ENCODE measurements at places on chromosomes 6 and 20.

GRCh38 chr6:12009876-12010634 lies 2.1 kb upstream of the HIVEP1 start:
- DNase-seq, result no peak

DNA sequence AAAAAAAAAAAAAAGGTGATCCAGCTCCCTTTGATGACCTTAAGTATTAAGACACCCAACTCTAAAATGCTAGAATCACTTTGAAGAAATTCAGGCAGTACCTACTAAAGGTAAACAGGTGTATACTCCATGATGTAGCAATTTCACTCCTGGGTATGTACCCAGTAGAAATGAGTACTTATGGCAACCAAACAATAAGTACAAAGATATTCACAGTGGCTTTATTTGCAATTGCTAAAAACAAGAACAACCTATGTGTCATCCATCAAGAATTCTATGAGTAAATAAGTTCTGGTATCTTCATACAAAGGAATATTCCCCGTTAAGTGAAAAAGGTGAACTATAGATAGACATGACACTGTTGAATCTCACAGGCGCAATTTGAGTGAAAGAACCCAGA lies 29.4 kb downstream of the MDGA1 start:
- no peak for DNase-seq

GRCh38 chr20:38132910-38133501 lies 32.1 kb downstream of the TGM2 start:
- DNase-seq, result no peak

DNA sequence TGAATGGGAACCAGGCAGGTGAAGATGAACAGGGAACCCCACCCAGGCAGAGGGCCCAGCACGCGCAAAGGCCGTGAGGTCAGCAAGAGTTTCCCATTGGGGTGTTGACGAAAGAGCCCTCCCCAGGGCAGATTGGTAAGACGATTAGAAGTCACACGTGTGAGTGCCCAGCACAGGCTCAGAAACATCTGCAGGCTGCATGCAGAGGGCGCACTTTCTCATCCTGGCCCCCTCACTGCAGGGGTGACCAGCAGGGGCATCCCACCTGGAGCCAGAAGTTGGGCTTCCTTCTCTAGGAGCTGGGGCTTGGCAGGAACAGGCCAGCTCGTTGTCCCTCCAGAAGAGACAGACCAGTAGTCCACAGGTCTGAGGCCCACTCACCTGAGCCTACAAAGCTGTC lies 38.4 kb downstream of the VSTM2L start:
- DNase-seq, result no peak

GRCh38 chr20:36848078-36848660 lies 27.8 kb upstream of the TLDC2 start:
- no peak for DNase-seq

GRCh38 chr6:113281431-113281830 lies 575.7 kb upstream of the MARCKS start:
- DNase-seq, result no peak

GRCh38 chr6:129565811-129566210 lies 144.2 kb downstream of the ARHGAP18 start:
- no peak for DNase-seq

DNA sequence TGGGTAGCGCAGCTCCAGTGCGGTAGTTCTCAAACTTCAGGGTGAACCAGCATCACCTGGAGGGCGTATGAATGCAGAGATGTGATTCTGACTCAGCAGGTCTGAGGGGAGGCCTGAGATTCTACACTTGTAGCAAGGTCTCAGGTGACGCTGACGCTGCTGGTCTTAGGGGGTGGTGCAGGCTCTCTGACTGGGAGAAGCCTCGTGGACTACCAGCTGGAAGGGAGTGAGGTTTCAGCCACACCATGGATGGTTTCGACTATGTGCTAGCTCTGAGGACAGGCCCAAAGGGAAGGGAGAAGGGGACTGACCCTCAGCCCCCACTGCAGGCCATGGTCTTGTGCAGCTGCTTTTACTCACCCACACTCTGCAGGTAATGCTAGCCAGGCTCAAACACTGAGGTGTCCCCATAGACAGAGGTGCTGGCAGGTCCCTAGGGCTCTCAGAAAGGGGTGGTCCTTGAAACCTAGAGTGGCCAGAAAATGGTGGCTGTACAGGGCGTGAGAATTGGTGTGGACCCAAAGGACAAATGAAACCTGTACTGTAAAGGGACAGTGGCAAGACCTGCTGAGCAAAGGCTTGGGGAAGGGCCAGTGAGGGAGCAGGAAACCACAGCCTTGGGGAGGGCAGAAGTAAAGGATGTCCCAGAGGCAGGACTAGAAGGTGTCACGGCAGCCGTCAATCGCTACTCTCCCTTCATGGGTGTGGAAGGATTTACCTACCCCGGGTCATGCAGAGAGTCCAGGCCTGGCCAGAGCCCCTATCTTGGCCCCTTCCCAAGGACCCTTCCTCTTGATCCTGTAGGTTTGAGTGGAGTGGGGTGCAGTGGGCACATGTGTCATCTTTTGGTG lies 52.7 kb downstream of the EBF4 start:
- no peak for DNase-seq

GRCh38 chr6:163586888-163587287 lies 172.4 kb downstream of the QKI start:
- DNase-seq, result no peak

DNA sequence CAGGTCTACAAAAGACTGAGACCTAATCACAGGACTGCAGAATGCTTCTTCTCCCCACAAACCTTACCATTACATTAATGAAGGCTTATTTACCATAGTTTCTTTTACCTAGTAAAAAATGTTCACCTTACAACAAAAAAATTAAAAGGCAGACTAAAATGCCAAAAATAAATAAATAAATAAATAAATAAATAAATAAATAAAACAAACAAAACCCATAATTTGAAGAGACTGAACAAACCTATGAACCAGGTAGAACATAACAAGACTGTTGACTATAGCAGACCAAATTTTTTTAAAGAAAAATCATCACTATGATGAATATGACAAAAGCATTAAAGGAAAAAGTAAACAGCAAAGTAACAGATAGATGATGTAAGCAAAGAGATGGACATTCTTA lies 946.3 kb downstream of the EPHA7 start:
- no peak for DNase-seq

- DNase-seq, result no peak
Observed at GRCh38 chr6:24251339-24251738, 106.5 kb downstream of the DCDC2 start.

- no peak for DNase-seq
Observed at GRCh38 chr6:36718560-36718959, 20.9 kb downstream of the RAB44 start.

DNA sequence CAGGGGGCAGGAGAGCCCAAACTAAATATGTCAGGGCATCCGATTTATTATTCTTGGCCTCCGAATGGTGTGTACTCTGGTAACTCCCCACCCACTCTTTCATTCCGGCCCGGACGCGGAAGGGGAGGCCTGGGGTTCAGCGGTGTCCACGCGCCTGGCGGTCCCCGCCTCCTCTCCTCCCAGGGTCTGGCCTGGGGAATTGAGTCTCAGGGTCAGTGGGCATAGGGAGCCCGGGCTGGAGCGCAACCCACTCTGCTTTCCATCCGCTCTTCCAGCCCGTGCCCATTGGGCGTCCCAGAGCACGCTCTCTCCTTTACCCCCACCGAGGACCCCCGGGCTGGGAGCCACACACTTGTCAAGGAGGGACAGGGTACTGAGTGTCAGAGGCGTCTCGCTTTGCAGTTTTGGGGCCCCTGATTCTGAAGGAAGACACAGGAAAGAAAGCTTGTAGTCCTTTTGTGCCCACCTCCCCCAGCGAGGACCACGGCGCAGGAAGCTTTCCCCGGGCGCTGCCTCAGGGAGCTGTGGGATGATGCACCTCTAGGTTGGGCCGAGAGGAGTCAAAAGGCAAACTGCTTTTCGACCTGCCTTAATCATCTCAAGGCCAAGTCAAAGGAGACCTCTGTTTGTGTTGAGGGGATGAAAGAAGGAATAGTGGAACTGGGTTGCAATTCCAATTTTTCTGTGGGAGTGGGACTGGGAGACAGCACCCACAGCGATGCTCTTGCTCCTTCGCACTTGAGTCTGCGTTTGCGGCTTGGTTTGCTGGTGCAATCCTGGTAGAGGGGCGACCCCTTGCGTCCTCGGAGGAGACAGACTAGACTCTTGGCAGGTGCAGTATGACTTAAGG lies 2.5 kb downstream of the RSPO3 start:
- DNase-seq, result peak; percentile 7

GRCh38 chr6:47381036-47381435 lies 71.3 kb upstream of the TNFRSF21 start:
- no peak for DNase-seq

All from activated CD4-positive, CD25-positive, alpha-beta regulatory T cell (primary cell).